Stimulated activated effector memory CD8-positive, alpha-beta T cell treated with anti-CD3 and anti-CD28 coated beads, Interleukin-12 subunit alpha, Interleukin-12 subunit beta, amount 100 ng/mL, for 72 hours (primary cell): ENCODE measurements at places on chromosomes 5 and 9.
A peak's percentile ranks its signal among the peaks of the same experiment; 100 is the strongest.

- DNase-seq, result no peak
These were observed 58.6 kb downstream of the GPBP1 start for GRCh38 chr5:57232293-57233033.

DNA sequence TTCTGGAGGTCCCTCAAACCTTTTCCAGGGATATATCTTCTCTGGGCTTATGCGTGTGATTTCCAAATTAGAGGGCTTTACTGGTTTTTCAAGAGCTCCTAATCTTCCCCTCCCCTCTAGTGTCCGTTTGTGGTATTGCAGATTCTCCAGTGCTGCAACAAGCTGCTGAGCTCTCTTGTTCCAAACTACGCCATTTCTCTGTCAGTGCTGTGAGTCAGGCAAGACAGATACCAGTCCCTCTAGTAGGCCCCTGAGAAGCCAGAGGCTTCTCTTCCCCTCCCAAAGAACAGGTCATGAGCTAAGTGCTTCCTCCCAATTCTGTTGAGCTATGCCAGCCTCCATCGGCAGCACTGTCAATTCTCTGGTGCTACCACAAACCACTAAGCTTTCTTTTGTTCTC, 149.5 kb downstream of the FANCC start:
- peak; percentile 62 for DNase-seq

DNA sequence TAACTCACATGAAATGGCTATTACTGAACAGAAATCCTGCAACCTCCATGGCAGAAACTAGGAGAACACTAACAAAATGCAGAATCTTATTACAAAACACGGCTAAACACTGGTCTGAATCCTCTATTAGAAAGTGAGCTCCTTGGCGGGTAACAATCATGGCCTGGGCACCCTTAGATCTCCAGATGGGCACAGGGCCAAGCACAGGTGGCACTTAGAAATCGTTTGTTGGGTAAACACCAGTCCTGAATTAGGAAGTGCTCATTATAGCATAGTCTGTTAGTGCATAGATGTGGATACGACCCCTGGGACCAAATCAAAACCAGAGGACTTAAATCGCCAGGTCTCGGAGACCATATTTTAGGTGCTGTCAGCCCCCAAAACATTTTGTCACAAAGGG, 14.4 kb downstream of the VDAC1 start:
- DNase-seq, result no peak

DNA sequence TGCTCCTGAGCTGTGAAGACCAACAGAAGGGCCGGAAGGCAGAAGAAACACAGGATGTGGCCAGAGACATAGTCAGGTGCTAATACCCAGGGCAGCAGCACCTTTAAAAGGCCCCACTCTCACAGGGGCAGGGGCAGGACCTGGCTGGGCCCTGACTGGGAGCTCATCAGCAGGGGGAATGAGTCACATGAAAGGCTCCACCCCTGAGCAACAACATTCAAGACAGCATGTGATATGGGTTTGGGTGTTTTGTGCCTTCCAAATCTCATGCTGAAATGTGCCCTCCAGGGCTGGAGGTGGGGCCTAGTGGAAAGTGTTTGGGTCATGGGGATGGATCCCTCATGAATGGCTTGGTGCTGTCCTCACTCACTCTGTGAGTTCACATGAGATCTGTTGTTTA, 181.7 kb downstream of the ERCC6L2 start:
- no peak for DNase-seq

DNA sequence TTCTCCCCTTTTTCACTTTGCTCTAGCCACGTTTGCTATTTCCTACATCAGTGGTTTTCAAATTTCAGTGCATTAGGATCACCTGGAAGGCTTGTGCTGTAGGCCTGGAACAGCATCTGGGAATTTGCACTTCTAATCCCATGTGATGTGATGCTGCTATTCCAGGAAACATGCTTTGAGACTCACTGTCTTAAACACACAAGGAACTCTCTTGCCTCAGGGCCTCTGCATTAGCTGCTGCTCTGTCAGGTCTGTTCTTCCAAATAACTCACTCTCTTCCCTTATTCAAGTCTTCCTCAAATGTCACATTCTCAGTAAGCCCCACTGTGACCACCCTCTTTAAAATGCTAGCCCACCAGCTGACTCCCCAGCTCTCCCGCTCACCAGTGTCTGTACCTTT, 204.0 kb downstream of the DNAH5 start:
- DNase-seq, result no peak

GRCh38 chr9:17083258-17083657, 51.6 kb upstream of the CNTLN start:
- DNase-seq, result no peak

- DNase-seq, result no peak
These were observed 38.7 kb downstream of the ASS1 start for GRCh38 chr9:130483371-130483971.

DNA sequence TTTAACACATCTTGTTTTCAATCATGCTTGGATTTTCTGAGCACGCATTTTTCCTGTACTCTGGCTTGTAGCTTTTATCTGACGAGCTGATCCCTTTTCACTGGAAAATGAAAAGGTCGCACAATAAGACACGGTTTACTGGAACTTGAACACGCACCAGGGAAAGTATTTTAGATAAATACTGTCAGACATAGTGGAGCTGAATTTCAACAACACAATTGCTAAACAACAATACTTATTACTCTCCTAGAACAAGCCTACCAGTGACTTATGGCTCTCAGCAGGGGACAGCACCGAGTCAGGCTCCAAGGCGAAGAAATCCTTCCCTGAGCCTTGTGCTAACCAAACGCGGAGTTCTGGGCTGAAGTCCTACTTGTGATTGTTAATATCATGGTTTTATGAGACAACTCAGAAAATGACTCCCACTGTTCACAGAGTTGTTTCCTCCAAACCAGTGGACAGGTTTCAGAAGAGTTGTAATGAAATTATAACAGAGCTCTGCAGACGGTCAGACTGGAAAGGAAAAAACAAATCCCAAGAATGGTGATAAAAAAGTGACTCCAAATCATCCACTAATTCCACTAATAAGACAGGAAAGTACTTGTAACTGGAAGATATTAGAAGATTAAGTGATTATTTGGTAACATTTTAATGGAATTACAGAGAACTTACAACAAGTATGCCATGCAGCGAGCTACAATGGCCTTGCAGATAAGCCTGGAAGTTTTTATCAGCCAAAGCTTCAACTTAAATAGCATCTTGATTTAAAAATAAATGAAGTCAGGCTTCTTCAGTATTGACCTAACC, 359.6 kb downstream of the EBF1 start:
- no peak for DNase-seq

DNA sequence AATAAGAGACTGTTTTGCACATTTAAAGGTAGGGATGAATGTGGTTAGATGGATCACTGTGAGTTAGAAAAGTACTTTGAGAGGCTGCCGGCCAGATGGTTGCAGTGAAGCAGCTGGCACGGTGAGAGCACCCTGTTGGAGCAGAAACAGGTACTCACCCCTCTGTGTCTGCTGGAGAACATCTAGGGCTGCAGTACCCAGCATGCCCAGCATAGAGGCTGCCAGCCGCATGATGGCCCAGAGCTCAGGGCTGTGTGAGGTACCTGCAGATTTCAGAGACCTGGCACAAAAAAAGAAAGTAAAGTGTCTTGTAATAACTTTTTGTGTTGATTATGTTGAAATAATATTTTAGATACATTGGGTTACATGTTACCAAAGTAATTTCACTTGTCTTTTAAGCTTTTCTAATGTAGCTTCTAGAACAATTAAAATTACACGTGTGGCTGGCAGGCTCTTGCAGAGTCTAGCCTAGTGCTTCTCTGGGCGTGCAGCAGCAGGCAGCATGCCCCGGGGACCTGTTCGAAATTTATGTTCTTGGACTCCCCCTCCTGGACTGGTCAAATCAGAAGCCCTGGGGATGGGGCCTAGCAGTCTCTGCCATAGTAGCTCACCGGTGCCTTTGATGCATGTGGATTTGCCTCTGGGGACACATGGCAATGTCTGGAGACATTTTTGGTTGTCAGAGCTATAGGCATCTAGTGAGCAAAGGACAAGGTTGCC, 11.1 kb downstream of the WDR5 start:
- no peak for DNase-seq

DNA sequence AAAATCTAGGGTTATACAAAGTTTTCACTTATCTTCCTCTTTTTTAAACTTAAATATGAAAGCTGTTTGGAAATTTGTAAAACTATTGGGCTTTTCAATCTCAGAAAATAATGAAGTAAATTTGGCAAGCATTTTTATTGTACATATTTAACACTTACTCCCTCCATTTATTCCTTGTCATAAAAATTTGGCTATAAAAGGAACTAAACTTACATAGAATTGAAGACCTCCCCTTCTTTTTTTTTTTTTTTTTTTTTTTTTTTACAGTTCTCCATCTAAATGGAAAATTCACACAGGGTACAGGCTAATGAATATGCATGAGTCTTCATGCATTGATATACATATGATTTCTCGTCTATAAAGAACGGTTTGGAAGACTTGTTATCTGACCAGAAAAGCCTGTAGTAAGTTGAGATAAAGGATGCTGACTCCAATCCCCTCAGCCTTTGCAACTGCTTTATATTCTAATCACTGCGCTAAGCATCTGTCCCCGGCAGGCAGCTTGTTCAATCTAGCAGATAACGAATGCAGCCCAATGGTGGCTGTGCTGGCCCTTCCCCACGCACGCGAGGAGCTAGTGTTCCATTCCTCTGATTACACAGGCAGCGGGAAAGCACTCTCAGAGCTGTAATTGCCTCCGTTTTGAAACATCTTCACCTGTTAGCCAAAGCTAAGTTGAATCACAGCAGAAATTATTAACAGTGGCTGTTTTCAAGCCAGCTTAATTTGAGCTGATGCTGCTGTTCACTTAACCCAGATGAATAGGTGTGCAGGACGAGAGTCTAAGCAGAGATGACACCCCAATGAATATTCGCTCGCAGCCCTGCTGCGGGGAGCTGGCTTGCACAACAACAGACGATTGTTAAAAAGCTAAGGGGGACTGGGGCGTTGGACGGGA, 453.8 kb upstream of the ZNF608 start:
- DNase-seq, result no peak

- no peak for DNase-seq
These were observed 2.3 kb upstream of the CD274 start for GRCh38 chr9:5448016-5448415.

DNA sequence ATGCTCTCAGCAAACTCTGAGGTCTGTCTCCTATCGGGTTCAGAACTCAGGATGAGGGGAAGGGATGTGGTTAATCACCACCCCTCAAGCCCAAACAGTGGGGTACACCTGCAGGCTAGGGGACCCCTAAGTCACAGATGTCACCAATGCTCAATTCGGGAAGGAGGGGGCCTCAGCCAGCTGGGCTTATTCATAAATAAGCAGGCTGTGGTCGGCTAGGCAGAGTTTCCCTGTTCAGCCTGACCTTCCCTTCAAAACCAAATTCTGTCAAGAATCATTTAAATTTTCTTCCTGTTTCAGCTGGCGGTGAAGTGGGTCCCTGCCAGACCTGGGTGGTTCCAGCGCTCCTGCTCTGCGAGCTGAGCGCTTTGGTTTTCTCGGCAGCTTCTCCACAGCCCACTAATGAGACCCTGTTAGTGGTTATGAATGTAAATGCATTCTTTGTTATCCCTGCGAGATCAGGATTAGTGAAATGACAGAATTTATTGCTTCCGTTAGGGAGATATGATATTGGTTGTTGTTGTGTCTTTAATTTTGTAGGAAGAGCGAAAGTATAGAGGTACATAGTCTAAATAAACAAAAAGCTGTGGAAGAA, 68.3 kb downstream of the AK8 start:
- no peak for DNase-seq

DNA sequence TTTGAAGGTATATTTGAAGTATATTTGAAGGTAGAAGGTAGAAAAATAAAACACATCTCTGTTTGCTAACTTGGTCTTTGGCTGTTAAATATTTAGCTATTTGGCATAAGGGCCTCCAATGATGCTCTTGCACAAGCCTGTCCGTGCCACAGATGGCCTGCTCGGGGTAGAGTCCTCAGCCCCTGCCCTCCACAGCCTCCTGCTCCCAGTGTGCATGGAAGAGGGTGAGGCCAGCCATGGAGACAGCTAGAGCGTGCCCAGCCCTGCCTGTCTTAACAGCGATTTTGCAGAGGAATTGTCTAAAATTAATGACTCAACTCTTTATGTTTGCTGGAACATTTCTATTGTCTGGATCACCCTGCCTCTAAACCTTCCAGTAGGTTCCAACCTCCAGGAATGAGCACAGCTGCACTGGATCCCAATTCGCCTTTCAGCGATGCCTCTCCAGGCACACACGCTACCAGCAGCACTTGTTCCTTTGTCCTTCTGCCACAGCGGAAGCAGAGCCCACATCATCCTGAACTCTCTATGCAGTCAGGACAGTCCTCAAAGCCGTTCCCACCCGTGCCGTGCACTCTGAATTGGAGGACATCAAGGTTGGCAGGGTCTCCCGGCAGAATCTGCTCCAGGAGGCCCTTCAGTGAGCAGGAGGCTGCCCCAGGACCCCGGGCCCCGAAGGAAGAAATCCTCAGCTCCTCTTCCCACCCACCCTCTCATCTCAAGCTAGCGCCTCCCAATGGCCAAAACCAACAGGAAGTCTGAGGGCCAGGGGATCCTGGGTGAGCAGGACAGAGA, 254.0 kb upstream of the IRX1 start:
- no peak for DNase-seq

DNA sequence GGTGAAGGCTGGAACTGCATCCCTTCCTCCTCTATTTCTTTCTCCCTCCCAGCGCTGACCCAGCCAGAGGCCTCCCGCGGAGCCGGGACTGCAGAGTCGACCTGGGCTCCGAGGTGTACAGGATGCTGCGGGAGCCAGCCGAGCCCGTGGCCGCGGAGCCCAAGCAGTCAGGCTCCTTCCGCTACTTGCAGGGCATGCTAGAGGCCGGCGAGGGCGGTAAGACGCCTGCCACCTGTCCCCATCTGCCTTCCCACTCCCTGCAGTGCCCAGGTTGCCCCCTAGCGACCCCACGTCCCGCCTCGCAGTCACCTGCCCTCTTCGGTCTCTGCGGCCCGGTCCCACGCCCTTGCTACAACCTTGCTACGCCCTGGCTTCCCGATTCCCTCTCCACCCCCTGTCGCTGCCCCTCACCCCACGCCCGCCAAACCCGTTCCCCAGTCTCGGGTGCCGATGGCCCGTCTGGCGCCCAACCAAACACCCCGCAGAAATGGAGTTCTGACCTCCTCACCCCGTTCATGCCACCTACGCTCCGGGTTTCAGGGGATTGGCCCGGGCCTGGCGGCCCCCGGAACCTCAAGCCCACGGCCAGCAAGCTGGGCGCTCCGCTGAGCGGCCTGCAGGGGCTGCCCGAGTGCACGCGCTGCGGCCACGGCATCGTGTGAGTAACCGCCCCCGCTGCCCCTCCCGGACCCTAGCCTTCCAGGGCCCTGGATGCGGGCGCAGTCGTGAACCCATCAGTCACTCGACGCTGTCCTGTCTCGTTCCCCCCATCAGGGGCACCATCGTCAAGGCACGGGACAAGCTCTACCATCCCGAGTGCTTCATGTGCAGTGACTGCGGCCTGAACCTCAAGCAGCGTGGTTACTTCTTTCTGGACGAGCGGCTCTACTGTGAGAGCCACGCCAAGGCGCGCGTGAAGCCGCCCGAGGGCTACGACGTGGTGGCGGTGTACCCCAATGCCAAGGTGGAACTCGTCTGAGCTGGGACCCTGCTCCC, 14.1 kb downstream of the PDLIM4 start:
- DNase-seq, result no peak

- no peak for DNase-seq
These were observed 1275.4 kb upstream of the CDH18 start for GRCh38 chr5:21263361-21263760.

GRCh38 chr9:120398286-120398685, 181.7 kb downstream of the CDK5RAP2 start:
- DNase-seq, result no peak
